ENCODE measurements at places on chromosomes 12 and 14.

DNA sequence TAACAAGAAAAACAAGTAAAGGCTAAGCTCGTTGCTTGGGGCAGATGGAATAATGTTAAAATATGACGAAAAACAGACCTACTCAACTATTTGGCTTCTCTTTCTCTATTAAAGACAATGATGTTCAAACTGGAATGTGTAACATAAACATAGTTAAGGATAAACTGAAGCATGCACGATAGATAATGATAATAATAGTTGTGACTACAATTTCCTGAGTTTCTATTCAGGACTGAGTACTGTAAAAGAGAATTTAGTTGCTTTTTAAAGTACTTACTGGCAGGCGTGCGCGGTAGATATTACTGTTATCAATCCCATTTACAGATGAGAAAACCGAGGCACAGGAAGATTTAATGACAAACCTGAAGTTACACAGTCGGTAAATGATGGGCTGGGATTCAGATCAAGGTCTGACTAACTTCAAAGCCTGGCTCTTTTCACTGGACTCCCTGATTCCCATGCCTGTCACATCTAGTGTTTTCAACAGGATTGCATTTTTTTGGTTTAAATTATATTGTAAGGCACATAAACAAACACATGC lies 103.0 kb downstream of the CRADD start:
- no peak for DNase-seq

DNA sequence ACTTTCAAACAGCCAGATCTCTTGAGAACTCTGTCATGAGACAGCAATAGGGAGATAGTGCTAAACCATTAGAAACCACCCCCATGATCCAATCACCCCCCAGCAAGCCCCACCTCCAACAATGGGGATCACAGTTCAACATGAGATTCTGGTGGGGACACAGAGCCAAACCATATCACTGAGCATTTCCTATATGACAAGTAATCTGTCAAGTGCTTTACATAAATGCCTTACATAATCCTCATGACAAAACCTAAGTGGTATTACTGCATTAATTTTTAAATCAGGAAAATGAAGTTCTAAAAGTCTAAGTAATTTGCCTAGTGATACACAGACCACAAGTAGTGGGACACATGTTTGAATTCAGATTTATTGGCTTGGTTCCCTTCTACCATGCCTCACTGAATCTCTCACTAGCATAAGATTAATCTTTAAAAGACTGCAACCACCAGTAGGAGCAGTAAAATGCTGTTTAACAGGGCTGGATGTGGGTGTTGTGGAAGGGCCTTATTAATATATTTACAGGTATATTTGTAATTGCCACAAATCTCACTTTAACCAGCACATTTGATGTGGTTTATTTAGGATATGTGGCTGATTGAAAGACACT lies 323.1 kb upstream of the FBXO33 start:
- DNase-seq = no peak

DNA sequence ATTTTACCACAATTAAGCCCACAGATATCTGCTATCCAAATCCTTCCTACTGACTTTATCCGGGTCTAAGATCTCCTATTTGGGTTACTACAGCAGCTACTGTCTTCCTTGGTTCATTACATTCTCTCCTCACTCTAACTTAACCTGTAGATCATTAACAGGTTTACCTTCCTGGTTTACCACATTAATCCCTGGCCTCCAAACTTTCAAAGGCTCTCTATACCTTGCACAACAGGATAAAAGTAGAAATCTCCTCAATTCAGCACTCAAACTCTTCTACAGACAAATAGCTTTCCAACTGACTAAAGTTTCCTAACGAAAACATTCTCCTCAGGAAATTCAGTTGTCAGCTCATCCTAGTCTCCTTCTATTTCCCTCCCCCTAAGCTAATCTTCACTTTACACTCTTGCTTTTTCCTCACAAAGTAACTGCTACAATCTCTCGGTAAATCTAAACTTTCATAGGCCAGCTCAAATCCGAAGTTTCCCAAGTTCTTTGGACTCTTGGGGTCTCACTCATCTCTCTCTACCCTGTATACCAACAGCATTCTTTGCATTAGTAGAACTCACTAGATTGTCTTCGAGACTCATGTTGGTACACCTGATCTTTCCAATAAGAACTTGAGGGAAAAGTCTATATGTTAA lies 2.7 kb downstream of the BTBD7 start:
- DNase-seq = no peak

DNA sequence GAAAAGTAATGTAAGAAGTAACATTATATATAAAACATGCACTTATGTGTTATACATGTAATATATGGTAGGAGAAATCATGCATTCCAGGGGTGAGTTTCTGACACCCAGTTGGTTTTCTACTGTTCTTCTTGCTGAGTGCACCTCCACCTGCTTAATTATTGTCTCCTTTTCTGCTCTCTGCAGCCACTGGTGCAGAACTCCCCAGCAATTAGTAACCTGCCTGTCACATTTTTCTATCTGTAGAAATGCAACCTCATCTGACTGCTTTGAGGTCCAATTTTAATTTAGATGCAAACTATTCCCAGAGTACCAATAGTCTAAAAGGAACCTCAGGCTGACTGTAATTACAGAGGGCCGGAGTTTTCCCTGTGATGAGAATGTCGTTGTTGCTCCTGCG lies 842.1 kb downstream of the AACS start:
- DNase-seq = no peak

- DNase-seq = no peak
Measured at GRCh38 chr12:104599272-104600035, 142.7 kb downstream of the CHST11 start.

GRCh38 chr12:56928262-56928661 lies 5.9 kb downstream of the SDR9C7 start:
- no peak for DNase-seq

GRCh38 chr14:63853831-63854293 lies 1.1 kb downstream of the SYNE2 start:
- DNase-seq = peak; percentile 79

- no peak for DNase-seq
Measured at GRCh38 chr14:23750357-23750756, 114.2 kb downstream of the DHRS2 start.

- peak; percentile 60 for DNase-seq
Measured at GRCh38 chr12:120713861-120714482, 3.7 kb downstream of the UNC119B start.

DNA sequence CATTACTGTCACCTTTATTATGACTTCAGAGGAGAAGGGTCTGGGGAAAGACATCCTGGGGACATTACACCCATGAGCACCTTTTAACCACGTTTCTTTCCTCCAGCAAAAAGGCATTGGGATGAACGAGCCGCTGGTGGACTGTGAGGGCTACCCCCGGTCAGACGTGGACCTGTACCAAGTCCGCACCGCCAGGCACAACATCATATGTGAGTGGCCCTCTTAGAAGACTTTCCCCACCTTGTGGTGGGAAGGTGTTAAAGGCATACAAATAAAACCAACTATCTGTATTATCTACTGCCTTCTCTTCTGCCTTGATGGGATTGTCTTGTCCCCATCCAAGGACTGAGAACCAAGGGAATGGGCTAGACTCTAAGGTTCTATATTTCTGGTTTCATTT lies 6.0 kb downstream of the PSMD9 start:
- no peak for DNase-seq

DNA sequence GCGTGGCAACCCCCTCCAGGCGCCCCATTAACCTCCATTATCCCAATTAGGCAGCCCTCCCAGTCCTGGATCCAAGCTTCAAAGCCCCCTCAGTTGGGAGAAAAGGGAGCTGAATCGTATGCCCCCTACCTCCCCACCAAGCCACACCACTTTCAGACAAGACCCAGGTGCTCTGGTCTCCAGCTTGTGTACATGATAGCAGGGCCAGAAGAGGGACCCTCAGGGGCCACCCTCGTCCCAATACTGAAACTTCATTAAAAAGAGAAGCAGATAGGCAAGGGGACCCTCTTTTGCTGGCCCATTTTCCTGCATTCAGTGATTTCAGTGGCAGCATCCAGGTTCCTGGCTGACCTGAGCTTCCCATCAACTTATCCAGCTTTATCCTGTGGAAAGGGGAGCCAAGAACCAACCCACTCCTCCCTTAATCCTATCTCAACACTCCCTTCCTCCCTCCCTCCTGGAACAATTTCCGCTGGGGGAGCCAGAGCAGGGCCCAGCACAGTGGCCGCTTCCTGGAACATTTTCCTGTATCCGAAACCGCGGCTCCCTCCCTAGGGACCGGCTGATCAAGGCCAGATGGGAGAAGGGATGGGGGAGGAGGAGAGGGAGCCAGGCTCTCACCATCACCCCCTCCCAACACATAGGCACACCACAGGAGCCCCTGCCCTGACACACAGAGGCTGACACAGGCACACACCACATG lies 9.5 kb upstream of the SP7 start:
- DNase-seq = no peak

DNA sequence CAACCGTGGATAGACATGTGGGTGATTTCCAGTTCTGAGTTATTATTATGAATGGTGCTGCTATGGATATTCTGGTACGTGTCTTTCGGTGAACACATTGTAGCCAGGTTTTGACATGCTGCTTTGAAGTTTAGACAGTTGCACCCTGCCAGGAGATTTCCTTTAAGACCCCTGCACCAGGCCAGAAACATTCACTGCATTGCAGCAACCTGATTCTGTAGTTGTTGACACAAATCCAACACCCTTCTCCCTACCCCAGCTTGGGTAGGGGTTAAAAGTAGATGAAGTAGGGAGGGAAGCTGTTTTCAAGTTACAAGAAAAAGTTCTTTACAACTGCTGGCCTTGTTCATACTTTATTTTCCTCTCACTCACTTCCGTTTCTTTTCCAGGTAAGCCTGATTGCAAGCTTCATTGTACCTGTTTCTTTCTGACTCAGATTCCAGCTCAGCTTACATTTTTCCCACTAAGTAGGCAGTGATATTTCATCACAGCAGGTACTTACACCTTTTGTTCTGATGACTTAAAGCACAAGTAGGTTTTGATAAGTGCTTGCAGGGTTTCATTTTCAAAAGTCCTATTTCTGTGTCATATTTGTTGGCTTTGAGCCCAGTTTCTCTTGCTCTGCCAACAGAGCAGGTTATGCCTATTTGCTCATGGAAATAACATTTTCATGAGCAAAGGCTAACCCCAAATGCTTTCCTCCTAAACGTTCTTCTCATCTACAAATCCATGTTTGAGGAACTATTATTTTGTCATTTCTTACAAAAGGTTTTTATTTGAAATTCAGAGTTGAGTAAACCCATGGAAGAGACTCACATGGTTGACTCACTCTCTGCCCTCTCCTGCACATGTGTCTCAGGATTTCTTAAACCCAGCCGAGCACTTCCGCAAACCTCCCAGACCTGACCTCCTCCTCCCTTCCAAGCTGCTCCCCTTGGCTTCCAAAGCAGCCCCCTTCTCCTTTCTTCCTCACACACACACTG lies 12.1 kb upstream of the LTA4H start:
- DNase-seq = no peak

DNA sequence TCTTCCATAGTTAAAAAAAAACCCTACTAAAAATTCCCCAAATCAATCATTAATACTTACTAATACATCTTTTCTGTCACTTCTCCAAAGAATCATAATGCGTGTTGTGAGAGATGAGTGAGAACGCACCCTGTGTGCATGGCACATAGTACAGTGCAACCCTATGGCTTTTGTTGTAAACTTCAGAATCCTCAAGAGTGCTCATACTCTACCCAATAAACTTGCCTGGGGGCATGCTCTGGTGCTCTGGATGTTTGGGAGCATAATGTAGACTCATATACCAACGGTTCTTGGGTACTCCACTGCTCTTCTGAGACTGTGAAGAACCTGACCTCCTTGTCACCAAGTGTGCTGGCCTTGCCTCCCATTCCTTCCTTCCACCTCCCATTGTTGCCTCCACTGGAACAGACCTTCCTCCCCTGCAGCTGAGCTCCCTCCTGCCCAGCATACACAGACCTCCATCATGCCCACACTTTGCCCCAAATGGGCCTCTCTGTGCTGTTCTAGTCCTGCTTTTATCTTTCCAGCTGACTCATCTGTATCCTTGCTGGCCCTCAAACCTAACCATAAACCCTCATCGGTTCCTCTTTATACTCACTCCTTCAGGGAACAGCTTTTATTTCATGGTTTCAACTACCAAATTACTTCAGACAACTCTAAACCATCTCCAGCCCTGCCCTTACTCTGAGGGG lies 8.9 kb downstream of the DCP1B start:
- no peak for DNase-seq

GRCh38 chr12:15599266-15600037 lies 189.7 kb downstream of the EPS8 start:
- DNase-seq = no peak

DNA sequence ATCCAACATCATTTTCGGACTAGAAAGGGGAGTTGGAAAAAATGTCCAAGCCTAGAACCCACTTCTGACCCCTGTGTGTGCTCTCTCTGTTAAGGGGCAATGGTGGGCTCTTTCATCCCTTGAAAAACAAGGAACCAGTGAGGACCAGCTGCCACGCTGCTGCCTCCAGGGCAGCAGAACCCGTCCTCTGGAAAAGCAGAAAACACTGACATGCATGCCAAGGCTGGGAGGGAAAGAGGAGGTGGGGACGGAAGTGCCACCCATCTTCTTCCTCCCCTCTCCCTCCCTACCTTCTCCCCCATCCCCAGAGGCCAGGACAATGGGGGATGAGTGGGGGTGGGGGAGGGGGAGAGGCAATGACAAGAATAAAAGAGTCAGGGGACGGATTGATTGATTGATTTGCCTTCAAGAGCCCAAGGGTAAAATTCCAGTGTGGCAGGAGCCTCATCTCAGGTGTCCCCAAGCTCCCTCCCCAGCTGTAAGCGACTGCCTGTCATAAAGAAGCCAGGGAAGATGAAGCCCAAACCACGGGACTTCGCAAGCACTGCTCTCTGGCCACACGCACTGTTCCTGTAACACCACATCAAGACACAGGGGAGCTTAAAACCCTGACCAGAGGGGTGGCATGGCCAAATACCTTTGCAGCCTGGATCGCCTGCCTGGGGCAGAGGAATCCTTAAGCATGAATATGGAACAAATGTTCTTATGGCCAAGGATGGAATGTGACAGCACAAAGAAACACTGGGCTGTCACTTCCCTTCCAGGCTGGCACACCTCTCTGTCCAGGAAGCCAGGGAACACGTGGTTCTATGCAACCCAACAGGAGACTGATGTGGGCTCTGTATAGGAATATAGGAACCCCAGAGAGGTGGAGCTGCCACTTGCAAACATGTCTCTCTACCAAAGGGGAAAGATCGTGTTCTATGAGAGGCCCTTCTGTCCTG lies 38.9 kb upstream of the BDKRB2 start:
- no peak for DNase-seq

- DNase-seq = no peak
Measured at GRCh38 chr12:50203691-50204090, 36.5 kb upstream of the CERS5 start.

DNA sequence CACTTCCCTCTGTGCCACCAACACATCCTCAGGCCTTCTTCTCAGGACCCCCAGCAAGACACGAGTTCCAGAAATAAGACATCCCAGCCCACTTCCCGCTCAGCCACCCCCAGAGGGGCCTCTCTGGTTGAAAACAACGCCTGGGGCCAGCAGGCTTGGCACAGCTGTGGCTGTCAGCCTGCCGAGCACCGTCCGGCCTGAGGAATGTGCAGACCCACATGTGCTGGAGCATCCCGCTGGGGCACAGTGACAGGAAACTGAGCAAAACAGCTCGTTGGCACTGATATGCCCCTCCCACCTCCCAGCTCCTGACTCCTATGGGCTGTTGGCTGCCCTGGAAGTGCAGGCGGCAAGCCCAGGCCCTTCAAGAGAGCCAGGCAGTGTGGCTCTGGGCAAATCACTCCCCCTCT lies 1.4 kb downstream of the SYNE3 start:
- peak; percentile 19 for DNase-seq

GRCh38 chr12:83172866-83173649 lies 486.4 kb downstream of the TMTC2 start:
- DNase-seq = no peak
